ENCODE measurements at places on chromosomes 4 and X.
A peak's percentile ranks its signal among the peaks of the same experiment; 100 is the strongest.

DNA sequence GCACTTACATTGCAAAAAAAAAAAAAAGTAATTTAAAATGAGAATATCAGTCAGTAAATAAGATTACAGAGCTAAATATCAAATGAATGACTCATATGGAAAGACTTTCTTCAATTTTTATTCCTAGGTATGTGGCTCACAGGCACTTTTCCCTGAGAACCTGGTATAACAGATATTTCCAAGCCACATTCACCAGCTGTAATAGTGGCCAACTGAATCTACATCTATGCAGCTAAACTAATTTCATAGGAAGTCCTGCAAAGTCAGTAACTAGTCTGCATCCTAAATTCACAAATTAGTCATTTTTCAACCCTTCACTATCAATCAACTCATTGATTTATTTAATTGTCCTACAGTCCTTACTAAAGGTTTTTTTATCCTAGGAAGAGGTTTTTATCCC, 5.6 kb downstream of the PDE5A start:
- no peak for DNase-seq

DNA sequence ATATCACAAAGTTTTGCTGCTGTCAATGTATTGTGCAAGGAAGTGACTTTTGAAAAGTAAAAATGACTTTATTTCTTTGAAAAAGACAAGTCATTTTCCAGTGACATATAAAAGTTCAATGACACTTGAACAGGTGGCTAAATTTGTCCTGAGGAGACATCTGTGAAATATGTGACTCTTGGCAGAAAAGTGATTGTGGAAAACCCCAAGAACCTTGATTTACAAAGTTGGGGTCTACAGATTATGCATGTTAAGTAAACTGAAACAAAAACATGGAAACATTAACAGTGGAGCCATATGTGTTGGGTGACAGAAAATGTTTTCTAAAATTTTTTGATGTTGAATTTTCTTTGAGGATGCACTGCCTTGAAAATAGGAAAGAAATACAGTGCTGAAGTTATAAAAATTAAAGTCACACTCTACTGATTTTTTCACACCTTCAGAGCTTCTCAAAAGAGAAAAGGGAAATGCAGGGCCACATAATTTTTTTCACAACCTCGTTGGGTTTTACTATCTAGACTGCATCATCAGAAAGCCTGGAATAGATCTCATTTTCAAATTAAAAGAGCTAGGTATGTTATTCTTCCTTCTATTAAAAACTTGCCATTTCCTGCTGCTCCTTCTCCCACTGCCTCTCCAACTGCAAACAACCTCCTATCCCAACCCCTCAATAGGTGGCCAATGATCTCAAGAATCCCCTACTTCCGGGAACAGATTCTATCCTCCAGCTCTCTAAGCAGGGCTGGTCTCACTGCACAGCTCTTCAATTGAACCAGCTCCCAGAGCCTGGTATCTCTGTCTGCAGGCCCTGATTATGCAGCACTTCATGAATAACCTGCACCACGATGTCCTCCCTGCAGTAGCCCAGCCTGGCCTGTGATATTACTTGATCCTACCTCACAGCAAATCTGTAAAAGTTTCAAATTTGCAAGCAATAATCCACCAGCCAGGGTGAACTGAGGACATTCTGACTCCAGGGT, 570.8 kb upstream of the CPEB2 start:
- no peak for DNase-seq

- DNase-seq: no peak
Observed at GRCh38 chr4:15242021-15242420, 185.8 kb upstream of the C1QTNF7 start.

- no peak for DNase-seq
Observed at GRCh38 chr4:189656641-189657040, 284.0 kb upstream of the FRG1 start.

GRCh38 chr4:76898385-76898692, 395 bp upstream of the SOWAHB start:
- no peak for DNase-seq

- no peak for DNase-seq
Observed at GRCh38 chr4:22496165-22496813, 19.6 kb downstream of the ADGRA3 start.

DNA sequence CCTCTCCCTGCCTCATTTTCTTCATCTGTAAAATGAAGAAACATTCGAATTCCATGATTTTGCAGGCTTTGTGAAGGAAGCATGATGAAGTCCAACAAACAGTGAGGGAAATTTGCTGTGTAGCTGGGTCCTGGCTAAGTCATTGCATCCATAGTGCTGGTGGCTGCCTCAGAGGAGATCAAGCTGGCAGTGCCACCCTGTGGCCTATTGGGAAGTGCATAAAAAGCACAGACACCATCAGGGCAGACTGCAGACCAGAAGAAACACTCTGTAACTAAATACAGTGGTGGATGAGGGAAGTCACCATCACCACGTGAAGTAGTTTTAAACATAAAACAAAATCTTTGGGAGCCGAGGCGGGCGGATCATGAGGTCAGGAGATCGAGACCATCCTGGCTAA, 40.7 kb upstream of the DDX3X start:
- DNase-seq: peak; percentile 9

- DNase-seq: no peak
Observed at GRCh38 chr4:1472148-1472797, 66.0 kb upstream of the NKX1-1 start.

DNA sequence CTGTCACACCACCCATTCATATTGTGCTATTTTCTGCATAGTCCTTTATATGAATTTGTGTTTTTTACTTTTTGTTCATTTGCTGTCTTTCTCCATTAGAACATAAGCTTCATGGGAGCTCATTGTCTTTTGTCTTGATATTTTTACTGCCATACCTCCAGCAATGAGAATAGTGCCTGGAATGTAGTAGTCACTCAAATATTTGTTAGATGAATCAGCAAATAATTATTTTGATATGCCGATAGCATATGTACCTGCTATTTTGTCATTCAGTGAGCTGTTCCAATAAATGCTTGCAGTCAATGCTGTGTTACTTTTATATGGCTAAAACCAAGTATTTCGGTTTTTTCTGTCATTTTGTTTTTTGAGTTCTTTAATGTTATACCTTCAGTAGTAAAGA, 43.5 kb upstream of the SLC25A31 start:
- no peak for DNase-seq

DNA sequence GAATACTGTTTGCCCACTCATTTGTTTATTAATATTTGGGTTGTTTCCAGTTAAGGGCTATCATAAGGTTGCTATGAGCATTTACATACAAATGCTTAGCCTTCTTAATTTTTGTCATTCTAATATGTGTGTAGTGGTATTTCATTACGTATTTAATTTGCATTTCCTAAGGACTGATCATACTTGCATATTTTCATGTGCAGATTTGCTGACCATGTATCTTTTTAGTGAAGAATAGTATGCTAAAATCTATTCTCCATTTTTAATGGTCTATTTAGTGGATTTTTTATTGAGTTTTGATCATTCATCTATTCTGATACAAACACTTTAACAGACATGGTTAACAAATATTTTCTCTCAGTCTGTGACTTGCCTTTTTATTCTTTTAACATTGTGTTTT, 949.5 kb downstream of the RAB28 start:
- no peak for DNase-seq

DNA sequence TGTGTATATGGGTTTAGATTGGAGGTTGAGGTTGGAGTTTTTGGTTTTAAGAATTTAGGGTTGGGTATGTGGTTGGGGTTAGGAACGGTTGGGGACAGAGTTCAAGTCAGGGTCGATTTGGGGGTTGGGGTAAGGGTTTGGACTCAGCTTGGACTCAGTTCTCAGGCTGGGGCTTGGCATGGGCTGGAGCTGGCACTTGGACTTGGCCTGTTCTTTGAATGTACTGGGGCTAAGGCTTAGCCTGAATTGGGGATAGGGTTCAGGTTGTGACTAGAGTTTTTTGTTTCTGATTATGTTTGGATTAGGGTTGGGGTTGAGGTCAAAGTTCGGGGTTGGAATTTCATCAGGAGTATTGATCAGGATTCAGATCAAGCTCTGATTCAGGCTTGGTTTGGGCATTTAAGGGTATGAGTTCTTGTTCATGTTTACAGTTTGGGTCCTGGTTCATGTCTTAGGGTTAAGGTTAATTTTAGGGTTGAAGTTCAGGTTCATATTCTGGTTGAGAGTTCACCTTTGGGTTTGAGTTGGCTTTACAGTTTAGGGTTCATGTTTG, 46.2 kb upstream of the IL9R start:
- no peak for DNase-seq

- DNase-seq: no peak
Observed at GRCh38 chr4:48223633-48224295, 45.9 kb downstream of the TEC start.

- DNase-seq: no peak
Observed at GRCh38 chr4:4418676-4419390, 31.9 kb downstream of the NSG1 start.

DNA sequence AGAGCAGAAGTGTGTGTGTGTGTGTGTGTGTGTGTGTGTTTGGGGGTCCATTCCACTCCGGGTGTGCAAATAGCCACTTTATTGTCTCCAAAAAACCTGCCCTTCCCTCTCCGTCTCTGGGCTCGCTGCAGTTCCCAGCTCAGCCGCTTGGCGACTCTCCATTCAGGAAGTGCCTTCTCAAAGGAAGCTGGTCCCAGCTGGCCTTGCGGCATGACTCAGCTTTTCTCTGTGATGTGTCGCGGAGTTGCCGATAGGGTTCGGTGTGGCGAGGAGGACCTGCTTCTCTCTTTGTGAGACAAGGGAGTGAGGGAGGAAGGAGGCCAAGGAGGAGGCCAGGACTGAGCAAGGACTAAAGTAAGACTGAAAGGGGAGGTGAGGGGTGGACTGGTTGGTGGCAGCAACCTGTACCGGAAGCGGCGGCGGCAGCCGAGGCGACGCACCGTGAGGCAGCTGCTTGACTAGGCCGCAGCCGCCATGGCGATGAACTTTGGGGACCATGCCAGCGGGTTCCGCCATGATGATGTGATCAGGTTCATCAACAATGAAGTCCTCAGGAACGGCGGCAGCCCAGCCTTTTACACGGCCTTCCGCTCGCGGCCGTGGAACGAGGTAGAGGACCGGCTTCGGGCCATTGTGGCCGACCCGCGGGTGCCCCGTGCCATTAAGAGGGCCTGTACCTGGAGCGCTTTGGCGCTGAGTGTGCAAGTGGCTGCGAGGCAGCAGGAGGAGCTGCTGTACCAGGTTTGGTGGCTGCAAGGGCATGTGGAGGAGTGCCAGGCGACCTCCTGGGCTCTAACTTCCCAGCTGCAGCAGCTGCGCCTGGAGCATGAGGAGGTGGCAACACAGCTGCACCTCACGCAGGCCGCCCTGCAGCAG, at the start of gene TEX13C:
TSS of gene TEX13C (plus strand) at position 226 of the 876 bp plus-strand sequence. CDS start at position 475, 249 bp downstream.
- no peak for DNase-seq

GRCh38 chrX:22135994-22136684, 104.0 kb downstream of the PHEX start:
- no peak for DNase-seq

DNA sequence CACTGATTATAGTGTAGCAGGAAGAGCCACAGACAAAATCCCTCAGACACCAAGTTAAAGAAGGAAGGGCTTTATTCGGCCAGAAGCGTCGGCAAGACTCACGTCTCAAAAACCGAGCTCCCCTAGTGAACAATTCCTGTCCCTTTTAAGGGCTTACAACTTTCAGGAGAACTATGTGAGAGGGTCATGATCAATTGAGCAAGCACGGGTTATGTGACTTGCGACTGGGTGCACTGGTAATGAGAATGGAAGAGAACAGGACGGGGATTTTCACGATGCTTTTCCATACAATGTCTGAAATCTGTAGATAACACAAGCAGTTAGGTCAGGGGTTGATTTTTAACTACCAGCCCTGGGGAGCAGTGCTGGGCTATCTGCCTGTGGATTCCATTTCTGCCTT, 116.7 kb downstream of the MFAP3L start:
- no peak for DNase-seq

GRCh38 chr4:69833251-69833650, 26.7 kb downstream of the SULT1E1 start:
- no peak for DNase-seq

DNA sequence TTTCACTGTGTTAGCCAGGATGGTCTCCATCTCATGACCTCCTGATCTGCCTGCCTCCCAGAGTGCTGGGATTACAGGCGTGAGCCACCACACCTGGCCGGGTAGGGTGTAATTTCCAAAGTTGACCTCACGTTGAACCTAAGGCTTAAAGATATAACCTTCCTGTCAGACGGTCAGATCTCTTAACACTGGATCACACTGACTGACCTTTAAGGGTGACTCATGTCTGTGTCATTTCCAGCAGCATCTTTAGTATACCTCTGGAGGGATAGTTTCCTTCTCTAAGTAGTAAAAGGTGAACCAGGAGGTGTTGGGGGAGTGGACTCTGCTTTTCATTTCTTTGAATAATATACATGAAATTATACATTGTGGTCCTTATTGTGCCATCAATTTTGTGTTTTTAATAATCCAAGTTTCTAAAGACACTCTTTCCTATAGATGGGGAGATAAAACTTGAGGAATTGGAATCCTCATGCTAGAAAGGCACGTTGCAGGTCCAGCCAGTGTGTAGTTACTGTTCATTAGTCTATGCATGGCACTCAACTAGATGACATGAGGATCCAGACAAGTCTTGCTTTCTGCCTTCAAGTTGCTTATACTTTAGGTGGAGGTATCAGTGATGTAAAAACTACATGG, 45.7 kb downstream of the ARHGAP10 start:
- no peak for DNase-seq

DNA sequence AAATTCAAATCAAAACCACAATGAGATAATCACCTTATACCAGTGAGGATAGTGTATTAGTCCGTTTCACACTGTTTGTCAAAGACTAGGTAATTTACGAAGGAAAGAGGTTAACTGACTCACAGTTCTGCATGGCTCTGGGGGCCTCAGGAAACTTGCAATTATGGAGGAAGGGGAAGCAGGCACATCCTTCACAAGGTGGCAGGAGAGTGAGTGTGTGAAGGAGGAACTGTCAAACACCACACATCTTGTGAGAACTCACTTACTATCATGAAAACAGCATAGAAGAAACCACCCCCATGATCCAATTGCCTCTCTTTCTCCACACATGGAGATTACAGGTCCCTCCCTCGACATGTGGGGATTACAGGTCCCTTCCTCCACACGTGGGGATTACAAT, 54.7 kb upstream of the TRPC5 start:
- no peak for DNase-seq

GRCh38 chrX:141936080-141936479, 32.4 kb downstream of the MAGEC1 start:
- DNase-seq: no peak

DNA sequence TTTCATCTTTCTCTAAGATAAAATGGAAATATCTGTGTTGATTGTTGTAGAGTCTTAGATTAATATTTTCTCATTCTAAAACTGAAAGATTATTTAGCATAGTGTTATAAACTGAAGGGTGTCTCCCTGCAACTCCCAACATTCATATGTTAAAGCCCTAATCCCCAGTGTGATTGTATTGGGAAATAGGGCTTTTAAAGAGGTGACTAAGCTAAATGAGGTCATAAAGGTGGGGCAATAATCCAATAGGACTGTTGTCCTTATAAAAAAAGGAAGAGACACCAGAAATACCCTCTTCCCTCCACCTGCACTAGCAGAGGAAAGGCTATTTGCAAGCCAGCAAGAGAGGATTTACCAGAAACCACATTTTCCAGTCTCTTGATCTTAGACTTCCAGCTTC, 1626.4 kb downstream of the C4orf33 start:
- no peak for DNase-seq

- DNase-seq: no peak
Observed at GRCh38 chrX:123357941-123358340, 173.9 kb downstream of the GRIA3 start.

All from SHP77 (cell line).